ENCODE measurements at places on chromosomes 3 and 15. TPM values are rescaled to one million over a fixed set of nuclear protein-coding genes. Genes with fewer than 3 reads are reported as not detected.

Gene PLA2G4E
- total RNA-seq, result not detected

Gene TTLL13
- total RNA-seq, result 0.09 TPM

Gene ITPKA
- total RNA-seq, result 13.2 TPM

Gene CPEB1
- total RNA-seq, result 3.3 TPM

Gene ADCY5
- total RNA-seq, result 0.45 TPM

Gene GRK7
- not detected for total RNA-seq

Gene SERPINI2
- not detected for total RNA-seq

Gene STARD9
- 1.2 TPM for total RNA-seq

Gene CCDC54
- not detected for total RNA-seq

Gene SEMA3B
- 7.7 TPM for total RNA-seq

Gene SPESP1
- not detected for total RNA-seq

Gene SNTN
- not detected for total RNA-seq

Gene FGF12
- total RNA-seq, result 0.62 TPM

Gene CX3CR1
- total RNA-seq, result 0.04 TPM

Gene ADAMTS9
- 0.73 TPM for total RNA-seq

Gene DNAJB11
- 57.8 TPM for total RNA-seq

Gene NLGN1
- not detected for total RNA-seq

Gene TMOD2
- total RNA-seq, result 1.4 TPM

Gene AGBL1
- total RNA-seq, result not detected

Gene PLSCR2
- total RNA-seq, result 0.11 TPM

Gene BFSP2
- not detected for total RNA-seq

Gene DPPA2
- not detected for total RNA-seq

Gene LIPH
- 5.1 TPM for total RNA-seq

Gene CHAC1
- 8.8 TPM for total RNA-seq

Gene DUOXA2
- not detected for total RNA-seq

Gene THRB
- total RNA-seq, result 1.3 TPM

Gene GATM
- total RNA-seq, result 2.8 TPM

Gene LRRC49
- 4.1 TPM for total RNA-seq

Gene CMTM7
- total RNA-seq, result 35.8 TPM

Gene FSTL1
- total RNA-seq, result 65.9 TPM

Gene A4GNT
- not detected for total RNA-seq

Gene CHDH
- total RNA-seq, result 1.6 TPM

Gene RASGRP1
- 0.35 TPM for total RNA-seq

Gene SOX14
- total RNA-seq, result not detected
